ENCODE measurements at places on chromosomes 13 and 19. TPM values are rescaled to one million over a fixed set of nuclear protein-coding genes. Genes with fewer than 3 reads are reported as not detected.

DNA sequence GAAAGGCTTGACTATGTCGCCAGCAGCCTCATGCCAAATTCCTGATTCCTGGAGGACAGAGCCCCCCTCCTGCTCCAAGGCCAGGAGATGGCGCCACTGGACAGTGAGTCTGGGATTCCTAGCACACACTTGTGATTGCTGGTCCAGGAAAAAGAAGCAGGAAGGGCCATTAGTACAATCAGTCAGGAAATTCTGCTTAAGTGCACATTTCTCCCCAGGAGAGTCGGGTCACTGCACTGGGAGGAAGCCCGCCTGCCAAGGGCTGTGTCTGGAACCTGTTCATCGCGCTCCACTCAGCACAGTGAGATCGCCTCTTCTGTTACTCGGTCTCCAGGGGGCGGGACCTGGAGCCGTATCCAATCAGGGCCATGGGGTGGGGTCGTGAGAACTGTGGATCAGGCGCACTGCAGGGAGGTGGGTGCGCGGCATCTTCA lies 65.1 kb downstream of the ZNF823 start:
- peak; percentile 3 for DNase-seq

GRCh38 chr13:74388626-74389025 lies 254.4 kb upstream of the KLF12 start:
- DNase-seq = no peak

DNA sequence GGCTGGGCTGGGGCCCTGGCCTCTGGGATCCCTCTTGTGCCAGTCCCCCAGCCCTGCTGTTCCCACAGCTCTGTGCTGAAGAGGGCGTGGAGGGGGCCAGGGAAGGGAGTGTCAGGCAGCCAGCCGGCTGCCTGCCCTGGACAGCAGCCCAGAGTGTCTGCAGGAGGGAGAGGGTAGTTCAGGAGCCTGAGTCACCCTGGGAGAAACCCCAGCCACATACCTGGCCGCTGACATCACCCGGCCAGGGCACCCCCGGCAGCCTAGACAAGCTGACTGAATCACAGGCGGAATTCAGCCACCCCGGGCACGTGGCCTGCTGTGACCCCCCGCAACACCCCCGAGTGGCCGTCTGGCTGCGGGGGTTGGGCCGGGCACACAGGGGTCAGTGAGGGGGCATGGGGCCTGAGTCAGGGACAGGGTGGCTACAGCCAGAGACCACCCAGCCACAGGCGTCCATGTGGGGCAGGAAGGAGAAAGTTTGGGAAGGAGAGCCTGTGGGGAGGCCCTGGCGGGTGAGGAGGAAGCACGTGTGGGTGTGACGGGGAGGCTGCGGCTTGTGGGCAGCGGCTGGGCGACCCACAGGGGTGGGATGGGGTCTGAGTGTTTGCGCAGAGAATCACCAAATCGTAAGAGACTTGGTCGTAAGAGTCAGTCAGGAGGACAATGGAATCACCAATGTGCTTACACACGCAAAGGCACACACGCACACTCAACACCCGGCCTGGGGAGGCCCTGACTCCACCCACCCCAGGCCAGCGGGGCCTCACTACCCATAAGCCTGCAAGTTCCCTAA lies 11.9 kb upstream of the FOSB start:
- DNase-seq = peak; percentile 84

DNA sequence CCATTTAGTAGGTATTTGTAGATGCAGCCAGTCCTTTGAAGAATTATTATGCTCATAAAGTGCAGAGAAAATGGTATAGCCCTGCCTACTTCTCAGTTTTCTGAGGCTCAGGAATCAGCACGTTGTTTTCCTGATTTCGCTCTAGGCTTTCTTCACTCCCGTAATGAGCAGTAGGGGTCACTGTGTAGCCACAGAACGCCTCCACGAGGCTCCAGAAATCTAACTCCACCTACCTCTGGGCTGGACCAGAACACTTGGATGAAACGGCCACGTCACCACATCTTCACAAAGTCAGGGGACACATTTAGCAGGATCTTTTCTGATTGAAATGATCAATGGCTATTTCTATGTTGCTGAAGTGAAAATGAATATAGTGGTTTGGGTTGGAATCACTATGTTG lies 49.8 kb upstream of the GTF3A start:
- DNase-seq = peak; percentile 49

GRCh38 chr13:43751624-43752023 lies 35.1 kb downstream of the ENOX1 start:
- DNase-seq = no peak

PDX1 gene
- polyA plus RNA-seq = not detected

XAB2 gene
- polyA plus RNA-seq = 9.2 TPM

TMEM221 gene
- polyA plus RNA-seq = not detected

Data from naive B cell (primary cell).